ENCODE measurements at places on chromosomes 16 and 17. TPM values are rescaled to one million over a fixed set of nuclear protein-coding genes. Genes with fewer than 3 reads are reported as not detected.

SSTR5 gene
- not detected for polyA plus RNA-seq

STAC2 gene
- polyA plus RNA-seq = not detected

TMEM220 gene
- 3.1 TPM for polyA plus RNA-seq

TP53TG3F gene
- polyA plus RNA-seq = not detected

ZP2 gene
- polyA plus RNA-seq = not detected

GNG13 gene
- not detected for polyA plus RNA-seq

CDR2L gene
- polyA plus RNA-seq = 0.09 TPM

Measured in CD4-positive, CD25-positive, alpha-beta regulatory T cell (primary cell).